Effector memory CD4-positive, alpha-beta T cell (primary cell): ENCODE measurements at places on chromosomes 4 and X.

- no peak for DNase-seq
Measured at GRCh38 chrX:38987198-38987651, 186.0 kb downstream of the MID1IP1 start.

GRCh38 chr4:5823542-5824211 is 69.2 kb downstream of the CRMP1 start:
- no peak for DNase-seq

DNA sequence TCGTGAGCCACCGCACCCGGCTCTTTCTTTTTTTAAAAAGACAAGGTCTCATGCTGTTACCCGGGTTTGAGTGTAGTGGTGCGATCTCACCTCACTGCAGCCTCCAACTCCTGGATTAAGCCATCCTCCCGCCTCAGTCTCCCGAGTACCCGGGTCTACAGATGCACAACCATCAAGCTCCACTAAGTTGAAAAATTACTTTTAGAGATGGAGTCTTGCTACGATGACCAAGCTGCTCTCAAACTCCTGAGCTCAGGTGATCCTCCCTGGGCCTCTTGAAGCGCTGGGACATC is 2.0 kb downstream of the SLC25A6 start:
- DNase-seq: no peak

DNA sequence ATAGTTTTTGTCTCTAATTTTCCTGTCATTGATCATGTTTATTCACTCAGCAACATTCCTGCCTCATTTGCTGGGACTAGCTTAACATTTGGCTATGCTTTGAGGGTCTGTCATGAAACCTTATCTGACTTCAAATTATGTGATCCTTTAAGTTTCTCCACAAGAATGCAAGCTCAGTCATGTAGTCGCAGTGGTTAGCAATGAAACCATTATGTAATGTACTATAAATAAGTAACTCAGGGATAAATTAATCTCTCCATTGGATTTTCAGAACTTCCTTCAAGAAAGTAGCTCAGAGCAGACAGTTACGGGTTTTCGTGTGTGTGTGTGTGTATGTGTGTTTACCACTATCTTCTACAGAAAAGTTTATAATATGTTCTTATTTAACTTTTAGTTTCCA is 993.6 kb downstream of the ADGRL3 start:
- DNase-seq: no peak

DNA sequence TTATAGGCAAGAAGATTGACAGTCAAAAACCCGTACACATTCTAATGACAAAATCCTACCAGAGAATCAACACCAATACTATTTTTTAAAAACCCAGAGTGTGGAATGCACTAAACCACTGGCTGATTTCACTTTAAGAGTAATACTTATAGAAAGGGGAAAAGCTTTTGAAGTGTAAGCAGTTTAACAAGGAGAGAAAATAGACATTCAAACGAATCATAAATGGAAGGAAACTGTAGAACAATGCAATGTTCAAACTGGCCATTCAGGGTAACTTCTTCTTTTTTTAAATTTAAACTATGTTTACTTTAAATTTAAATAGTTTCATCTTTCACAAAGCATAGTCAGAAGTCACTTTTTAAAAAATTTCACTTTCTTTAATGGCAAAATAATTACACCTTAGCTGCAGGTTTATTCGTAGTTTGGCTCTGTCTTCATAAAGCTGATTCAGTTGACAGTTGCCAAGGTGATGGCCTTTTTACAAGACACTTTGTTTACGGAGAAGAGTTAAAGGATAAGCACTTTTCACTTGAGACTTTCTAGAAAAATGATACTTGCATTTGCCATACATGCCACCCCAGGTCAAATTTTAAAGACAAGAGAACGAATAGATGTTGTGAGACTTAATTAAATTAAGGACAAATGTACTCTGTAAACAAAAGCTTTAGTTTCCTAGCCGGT is 82.4 kb upstream of the KLF3 start:
- no peak for DNase-seq

- DNase-seq: no peak
Measured at GRCh38 chrX:63525491-63525890, 174.4 kb upstream of the SPIN4 start.

DNA sequence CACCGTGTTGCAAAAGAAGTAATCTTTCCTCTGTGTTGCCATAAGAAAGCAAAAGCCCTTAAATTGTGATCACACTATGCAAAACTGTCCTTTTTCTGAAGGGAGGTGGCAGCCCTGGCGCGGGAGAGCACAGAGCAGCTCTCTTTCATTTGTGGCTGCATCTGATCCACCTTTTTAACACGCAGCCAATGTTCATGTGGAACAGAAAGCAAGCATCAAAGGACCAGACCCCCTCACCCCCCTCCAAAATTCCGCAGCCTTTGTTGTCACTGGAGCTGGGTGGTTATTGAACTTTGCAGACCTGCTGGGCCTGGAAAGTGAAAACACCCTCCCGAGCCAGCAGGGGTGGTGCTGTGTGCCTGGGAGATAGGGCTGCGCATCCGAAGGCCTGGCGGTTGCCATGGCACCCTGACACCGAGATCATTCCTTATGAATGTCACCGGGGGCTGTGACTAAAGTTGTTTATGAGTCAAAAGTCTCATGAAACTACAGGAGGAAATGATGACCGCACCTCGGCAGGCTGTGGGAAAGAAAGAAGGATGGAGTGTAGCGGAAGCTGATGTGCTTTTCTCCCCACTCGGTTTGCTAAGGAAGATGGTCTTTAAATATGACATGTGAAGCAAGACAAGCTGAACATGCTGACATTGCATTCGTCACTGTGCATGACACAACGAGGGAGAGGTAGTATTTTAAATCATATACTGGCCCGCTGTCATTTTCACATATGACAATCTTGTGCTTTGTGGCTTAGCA is 367.4 kb downstream of the UNC5C start:
- DNase-seq: no peak

GRCh38 chr4:100576570-100576969 is 58.7 kb upstream of the EMCN start:
- no peak for DNase-seq

- DNase-seq: no peak
Measured at GRCh38 chr4:119005928-119006460, 117.3 kb downstream of the SYNPO2 start.

DNA sequence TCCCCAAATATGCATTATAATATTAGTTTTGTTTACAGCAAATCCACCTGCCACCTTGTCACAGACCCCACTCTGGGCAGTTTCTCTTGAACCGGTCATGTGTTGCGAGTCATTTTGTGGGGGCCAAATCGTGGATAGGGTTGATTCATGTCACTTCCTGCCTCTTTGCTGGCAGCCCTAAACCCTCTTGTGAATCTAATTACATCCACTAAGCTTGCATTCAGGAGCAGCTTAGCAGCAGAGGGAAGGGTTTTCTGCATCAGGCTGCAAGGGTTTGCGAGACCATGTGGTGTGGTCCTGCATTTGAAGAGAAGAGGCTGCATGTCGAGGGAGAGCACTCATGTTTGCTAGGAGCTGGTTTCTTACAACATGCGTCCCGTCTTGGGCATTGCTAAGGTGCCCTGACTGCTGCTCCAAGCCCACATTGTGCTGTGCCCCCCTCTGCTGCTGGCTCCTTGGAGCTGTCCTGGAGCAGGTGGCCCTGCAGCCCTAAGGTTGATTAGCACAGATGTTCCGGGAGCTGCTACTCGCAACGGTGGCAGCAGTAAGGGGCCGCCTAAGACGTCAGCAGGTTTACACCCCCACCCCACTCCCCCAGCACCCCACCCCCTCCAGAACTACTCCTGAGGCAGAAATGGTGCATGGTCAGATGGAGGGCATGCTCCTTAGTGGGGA is 88.9 kb upstream of the CLDN34 start:
- no peak for DNase-seq

DNA sequence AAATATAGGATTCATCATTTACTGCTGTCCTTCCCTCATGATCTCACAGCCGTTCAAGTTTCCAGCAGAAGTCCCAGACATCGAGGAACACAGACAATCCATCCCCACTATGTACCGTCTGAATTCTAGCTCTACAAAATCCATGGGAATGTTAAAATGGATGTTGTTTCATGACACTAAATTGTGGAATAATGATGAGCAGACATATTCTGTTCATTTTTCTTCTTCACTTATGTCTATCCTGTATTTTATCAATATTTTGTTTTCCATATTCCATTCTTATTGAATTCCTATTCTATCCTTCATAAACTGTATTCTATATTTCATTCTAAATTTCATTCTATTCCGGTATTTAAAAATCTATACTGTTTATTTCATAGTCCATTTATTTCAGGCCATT is 71.8 kb downstream of the NUDT10 start:
- DNase-seq: no peak
